Spinal cord (tissue), 10 donors: ENCODE measurements at places on chromosomes 11 and 22. TPM values are rescaled to one million over a fixed set of nuclear protein-coding genes. Genes with fewer than 3 reads are reported as not detected.

The EED gene
- 18.3 TPM for total RNA-seq

The HYOU1 gene
- 84.5 TPM for total RNA-seq

The OR4D5 gene
- total RNA-seq = not detected

The OR4C13 gene
- not detected for total RNA-seq

DNA sequence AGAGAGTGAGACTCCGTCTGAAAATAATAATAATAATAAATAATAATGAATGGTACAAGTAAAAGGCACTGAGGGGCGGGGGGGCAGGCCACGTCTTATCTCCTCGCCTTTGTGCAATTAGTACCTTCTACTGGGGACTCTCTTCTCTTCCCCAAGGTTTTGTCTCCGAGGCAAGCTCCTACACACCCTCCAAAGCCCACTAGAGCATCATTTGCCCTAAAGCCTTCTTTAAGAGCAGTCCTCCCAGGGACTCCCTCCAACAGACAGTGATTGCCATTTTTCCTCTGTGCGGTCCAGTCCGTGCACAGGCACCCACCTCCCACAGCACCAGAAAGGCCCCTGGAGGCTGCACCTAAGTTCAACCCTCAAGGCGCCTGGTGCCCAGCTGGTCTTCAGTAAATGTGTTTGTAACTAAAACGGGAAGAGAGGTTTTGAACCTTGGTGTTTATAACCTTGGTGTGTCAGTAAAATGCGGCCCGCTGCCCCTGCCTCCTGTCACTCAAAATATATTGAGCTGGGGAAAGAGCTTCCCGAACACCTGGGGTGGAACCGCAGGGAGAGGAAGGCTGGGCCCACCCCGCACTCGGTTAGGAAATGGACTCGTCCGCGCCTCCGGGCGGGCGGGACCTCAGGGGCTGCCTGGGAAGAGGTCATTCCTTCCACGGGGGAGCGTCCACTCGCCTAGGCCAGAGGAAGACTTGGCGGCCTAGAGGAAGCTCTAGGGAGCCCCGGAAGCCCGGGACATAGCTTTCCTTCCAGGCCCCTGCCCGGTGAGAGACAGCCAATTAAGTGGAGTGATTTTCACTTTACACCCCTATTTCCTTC lies 4.7 kb upstream of the KDELR3 start:
- DNase-seq = no peak

DNA sequence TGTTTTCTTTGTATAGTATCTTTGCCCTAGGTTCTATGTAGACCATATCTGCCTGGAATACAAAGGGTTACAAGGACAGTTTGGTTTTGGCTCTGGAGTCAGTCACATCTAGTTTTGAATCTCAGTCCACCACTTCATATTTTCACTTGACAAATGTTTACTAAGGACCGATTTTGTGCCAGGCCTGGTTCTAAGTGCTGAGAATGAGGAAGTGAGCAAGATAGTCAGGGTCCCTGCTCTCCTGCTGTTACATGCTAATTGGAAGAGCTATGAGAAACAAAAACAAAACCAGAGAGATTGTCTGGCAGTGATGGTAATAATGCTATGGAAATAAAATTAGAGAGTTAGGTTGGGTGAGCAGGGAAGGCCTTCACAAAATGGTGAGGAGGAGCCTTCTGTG lies 66.1 kb upstream of the ARHGAP20 start:
- no peak for DNase-seq

- no peak for DNase-seq
Measured at GRCh38 chr22:19719488-19720021, 3.8 kb upstream of the GP1BB start.
